ENCODE measurements at places on chromosomes 7 and 10.

DNA sequence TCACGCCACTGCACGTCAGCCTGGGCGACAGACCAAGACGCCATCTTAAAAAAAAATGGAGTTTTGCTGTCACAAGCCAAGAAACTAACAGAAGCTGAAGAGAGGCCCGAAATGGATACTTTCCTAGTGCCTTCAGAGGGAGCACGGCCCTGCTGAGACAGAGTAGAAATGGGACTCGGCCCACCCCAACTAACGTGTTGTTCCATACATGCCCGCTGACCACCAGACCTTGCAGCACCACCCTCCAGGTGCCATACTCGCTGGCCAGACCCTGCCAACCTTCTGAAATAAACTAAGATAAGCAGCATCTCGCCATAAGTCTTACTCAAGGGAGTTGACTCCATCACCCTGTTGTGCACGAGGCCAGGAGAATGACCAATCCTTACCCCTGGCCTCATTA, 29.5 kb upstream of the TUBB8 start:
- no peak for DNase-seq

- DNase-seq: no peak
These were observed 199.7 kb upstream of the FRMD4A start for GRCh38 chr10:14530465-14530864.

- no peak for DNase-seq
These were observed 20.6 kb downstream of the EDRF1 start for GRCh38 chr10:125739994-125740679.

GRCh38 chr10:122296363-122297120, 25.4 kb downstream of the BTBD16 start:
- DNase-seq: no peak

- DNase-seq: peak; percentile 46
These were observed 650 bp upstream of the TM9SF3 start for GRCh38 chr10:96587264-96588059.

- peak; percentile 57 for DNase-seq
These were observed 177.6 kb upstream of the SLC25A13 start for GRCh38 chr7:96499532-96499931.

DNA sequence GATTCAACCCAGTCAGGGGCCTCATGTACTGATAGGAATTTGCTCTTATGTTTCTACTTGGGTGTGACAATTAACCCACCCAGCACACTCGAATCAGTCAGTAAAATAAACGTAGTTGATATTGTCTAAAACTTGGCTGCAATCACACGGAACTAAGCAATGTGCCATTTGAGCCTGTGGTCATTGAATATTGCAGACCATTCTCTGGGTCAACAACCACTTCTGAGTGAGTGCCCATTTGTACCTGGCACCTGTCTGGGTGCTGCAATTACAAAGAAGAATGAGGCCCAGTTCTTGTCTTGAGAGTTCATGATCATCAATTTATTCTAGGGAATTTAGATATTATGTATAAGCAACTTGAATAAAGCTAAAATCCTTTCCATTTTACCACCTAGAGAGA, 29.8 kb downstream of the NPY start:
- no peak for DNase-seq

GRCh38 chr7:148182264-148182663, 408.3 kb upstream of the C7orf33 start:
- no peak for DNase-seq

DNA sequence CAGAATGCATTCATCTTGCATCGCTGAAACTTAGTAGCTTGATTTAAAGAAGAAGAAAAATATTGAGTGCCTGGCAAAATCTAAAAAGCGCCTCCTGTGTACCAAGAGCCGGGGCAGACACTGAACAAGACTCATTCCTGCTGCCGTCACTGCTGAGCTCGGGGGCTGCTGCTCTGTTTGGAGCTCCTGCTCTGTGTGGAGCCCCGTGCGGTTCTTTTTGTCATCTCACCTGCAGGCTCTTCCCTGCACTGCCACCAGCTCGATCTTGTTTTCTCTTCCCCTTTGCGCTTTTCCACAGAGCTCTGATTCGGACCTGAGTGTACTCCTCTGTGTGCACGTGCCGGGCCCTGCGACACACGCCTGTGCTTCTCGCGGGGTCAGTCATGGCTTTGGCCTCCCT, 462.1 kb upstream of the DPP6 start:
- no peak for DNase-seq

DNA sequence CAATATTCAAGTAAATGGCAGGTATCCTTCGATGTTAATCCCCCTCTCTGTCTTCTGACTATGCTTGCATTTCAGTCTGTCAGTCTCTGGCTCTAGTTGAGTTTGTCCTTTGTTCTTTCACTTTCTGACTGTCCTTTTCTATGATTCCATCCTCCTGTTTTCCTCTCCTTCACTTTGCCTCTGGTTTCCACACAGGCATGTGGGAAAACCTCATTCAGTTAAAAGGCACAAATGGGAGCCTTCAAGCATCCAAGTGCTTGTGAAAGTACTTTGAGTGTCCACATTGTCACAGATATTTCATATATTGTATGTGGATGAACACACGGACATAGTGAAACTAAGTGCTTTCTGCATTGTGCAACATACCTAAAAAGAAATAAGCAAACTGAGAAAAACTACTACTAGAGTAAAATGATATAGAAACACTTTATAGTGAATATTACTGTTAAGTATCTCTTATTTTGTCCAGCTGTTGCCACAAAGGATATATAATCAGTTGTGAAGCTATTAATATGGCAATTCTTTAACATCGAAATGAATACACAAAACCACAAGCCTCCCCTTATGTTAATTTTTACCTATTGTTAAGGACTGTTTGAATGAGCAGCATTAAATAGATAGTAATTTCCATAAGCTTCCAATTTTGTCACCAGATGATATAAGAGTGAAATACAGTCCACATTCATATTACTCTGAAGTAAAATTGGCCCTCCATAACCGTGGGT, 71.7 kb downstream of the NRBF2 start:
- no peak for DNase-seq

GRCh38 chr7:10474048-10474447, 499.6 kb upstream of the PHF14 start:
- no peak for DNase-seq

DNA sequence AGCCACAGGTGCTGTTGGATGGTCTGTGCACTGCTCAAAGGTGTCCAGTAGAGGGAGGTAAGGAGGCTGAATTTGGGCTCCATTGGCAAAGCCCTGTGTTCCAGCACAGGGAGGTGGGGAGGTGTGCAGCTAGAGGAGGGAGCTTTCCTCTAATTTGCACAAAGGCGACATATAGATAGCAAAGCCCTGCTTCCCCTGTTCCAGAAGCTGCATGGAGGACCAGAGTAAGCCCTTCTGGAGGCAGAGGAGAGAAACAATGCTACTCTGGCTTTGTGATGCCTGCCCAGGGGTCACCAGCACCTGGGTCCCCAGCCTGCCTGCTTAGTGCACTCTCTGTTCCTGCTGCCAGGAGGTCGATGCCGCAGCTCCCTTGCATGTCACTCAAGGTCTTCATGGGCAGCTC, 3.4 kb upstream of the ARHGAP22 start:
- DNase-seq: peak; percentile 52

DNA sequence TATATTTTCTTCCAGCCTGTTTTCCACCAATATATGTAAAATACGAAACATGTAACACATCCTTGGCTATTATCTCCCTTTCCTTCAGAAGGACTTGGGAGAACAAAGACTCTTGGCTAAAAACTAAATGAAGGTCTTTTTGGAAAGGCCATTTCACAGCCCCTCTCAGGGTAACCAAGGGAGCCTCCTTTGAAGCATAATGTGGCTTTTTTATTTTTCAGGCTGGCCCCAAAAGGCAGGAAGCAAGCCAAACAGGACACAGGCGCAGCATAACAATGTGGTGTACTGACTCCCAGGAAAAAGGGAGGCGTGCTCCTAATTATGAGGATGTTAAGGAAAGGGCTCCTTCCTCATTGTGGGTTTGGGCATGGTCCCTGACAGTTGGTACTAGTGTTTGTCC, 30.3 kb upstream of the CCSER2 start:
- no peak for DNase-seq

DNA sequence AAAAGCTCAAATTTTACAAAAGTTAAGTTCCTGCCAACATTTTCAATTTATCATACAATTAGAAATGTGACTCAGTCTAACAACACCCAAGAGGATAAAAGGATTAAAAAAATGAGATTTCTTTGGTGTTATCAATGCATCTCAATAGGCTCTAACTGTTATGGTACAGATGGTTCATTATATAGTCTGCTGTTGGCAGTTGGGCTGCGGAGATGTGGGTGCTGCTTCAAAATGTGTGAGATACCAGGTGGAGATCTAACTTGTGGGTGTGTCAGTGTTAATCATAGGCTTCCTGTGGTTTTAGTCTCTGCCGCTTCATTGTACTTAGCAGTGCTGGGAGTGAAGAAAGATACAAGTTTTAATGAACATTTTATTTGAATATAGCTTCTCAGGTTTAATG, 231.2 kb downstream of the EXOC4 start:
- no peak for DNase-seq

GRCh38 chr10:102241032-102241443, 274 bp downstream of the PITX3 start:
- no peak for DNase-seq

DNA sequence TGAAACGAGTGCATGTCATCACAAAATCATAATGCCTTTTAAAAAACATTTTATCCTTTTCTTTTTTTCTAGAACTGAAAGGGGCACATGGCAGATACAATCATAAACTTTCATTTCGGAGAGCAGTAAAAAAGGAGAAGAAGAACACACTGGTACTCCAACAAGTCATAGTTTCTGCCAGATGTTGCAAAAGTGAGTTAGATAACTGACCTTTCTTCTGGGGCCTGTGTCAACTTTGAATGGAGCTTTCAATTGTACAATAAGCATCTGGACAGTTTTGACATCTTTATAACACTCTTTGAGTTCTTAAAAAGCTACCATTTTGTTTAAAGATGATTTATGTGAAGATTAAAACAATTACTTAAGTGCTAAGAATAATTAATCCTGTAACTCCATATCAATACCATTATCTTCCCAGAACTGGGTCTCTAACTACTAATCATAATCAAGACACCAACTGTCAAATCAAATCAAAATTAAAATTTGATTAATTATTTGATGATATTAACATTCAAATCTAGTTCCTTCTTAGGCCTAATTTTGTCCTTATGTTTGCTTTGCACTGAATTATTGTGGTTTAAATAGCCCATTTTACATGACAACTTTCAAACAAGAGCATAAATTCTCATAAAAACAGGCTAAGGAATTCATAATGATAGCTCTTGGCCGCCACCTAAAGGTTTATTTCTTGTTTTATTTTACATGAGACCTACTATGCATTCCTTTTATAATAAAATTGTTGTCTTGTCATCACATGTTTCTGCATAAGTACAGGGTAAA, 19.5 kb upstream of the ITGB8 start:
- DNase-seq: peak; percentile 50

DNA sequence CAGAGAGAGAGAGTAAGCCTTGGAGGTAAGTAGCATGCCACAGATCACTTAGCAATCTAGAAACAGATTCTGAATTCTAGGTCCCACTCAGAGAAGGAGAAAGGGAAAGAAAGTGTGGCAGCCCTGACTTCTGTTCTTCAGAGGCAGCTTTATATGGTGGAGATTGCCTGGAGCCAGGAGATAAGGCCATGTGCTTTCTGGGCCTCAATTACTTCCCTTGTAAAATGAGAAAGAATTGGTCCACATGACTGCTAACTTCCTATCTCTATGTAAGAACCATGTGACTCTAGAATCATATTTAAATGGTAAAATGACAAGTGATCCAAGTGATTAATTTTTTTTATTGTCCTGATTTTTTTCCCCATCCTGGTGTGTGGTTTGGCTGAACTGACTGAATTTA, 64.1 kb downstream of the HHEX start:
- DNase-seq: no peak

DNA sequence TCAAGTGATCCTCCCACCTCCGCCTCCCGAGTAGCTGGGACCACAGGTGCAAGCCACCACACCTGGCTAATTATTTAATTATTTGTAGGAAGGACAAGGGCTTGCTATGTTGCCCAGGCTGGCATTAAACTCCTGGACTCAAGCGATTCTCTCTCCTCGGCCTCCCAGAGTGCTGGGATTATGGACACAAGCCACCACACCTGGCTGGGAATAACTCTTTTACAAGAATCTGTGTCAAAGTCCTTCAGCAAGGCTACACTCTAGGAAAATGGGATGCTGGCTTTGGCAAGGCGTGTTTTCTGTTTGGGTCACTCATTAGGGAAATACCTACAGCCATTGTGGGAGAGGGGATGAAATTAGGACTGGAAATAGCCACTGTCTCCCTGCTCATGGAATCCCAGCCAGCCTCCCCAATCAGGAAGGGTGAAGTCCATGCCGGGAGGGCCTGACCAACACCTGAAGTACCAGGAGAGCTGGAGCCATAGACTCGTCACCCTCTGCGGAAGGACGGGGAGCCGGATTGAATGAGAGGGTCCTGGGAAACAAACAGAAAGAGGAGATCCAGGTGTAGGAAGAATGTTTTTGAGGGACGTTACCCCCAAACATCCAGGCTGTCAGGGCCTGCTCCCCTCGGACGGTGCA, 72.2 kb upstream of the MYL10 start:
- no peak for DNase-seq

GRCh38 chr10:124059551-124059950, 33.8 kb downstream of the CHST15 start:
- no peak for DNase-seq

DNA sequence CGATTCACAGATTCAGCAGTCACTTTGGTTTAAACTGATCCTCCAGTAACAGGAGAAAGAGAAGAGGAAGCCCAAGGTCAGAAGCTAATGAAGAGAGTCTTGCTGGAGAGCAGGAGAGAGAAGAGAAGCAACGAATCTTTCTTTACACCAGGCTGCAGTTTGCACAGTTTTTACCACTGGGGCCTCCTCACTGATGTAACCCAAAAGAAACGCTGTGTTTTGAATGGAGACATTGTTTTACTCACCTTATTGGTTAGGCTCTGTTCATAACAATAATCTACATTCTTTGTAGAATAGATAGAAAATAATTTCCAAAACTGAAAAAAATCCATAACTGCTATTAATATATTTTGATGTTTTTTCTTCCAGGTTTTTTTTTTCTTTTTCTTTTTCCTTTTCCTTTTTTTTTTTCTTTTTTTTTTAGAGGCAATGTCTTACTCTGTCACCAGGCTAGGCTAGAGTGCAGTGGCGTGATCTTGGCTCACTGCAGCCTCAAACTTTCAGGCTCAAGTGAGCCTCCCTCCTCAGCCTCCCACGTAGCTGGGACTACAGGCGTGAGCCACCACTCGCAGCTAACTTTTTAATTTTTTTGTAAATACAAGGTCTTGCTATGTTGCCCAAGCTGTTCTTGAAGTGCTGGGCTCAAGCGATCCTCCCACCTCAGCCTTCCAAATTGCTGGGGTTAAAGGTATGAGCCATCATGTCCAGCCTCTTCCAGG, 27.6 kb downstream of the LYZL1 start:
- no peak for DNase-seq

DNA sequence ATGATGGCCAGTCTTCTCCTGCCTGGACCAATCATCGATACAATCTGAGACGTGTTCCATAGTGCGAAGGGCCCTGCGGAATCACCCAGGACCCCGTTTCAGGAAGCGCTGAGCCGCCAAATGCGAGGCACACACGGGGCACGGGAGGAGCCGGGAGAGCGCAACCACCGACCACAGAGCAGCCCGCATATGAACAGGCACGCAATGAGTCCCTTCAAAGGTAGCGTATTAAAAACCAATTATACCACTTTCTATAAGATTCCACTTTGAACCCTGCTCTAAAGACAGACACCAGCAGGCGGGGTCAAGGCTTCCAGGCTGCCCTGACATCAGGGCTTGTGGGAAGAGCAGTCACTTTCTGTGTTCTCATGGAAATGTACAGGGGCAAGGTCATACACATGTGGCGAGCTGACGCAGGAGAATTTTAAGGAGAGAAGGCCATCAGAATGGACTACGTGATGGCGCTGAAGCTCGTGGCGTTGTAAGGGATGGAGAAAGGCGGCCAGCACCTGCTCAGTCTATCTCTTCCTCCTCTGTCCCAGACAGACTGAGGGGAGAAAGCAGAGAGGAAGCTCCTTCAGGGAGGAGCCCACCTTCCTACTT, 46.2 kb downstream of the AMZ1 start:
- no peak for DNase-seq

Data from NCI-H345 (cell line).